ENCODE measurements at places on chromosomes 6 and 20.
A peak's percentile ranks its signal among the peaks of the same experiment; 100 is the strongest.

GRCh38 chr20:59949911-59950310, 8.3 kb upstream of the CDH26 start:
- no peak for DNase-seq

DNA sequence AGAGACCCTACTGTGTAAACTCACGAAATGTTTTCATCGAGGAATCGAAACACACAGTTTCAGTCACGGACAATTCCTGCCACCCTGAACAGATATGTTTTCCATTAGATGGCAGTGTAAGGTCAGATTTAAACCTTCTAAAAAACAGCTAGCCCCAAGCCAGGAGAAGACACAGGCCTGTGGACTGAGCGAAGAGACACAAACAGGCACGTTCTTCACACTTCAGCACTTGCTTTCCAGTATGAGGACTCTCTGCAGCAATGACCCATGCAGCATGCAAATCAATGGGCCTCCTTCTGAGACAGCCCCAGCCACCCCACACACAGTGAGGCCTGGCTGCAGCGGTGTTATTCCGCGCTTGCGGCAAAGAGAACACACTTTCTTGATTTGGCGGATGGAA, 31.9 kb downstream of the HUS1B start:
- DNase-seq, result peak; percentile 47

DNA sequence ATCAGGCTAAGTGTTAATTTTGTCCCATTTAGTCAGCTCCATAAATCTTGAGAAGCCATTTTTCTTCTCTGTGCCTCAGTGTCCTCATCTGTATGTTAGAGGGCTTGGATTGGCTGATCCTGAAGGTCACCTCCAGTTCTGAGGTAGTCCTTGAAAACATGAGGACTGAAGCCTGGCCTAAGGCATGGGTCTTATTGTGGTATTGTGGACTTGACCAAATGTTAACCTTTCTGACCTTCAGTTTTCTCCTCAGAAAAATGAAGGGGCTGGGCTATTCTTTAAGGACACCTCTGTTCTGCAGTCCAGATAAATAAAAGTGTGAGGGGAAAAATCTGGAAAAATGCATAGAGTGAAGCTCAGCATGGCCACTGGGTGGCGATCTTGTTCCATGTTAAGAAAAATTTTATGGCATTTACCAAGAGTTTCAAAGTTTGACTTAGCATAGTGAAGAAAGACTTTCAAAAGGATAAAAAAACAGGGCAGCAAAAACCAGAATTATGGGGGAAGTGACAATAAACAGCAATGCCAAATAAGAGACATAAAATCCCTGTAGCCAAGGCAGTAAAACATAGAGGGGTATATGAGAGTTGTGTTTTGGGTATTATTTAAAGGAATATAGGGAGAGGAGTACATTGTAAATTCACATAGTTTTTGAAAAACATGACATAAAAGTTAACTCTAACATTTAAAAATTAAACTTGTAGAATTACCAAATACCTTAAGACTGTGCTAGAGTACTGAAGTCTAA, 13.2 kb upstream of the TFB1M start:
- peak; percentile 40 for DNase-seq

GRCh38 chr6:32589596-32590449, at the start of gene HLA-DRB1:
Gene HLA-DRB1 (minus strand): TSS chr6:32589848. CDS start chr6:32589742, 106 bp downstream.
- peak; percentile 57 for DNase-seq

- DNase-seq, result no peak
These were observed at the start of gene TTBK1 for GRCh38 chr6:43242908-43243663. Gene TTBK1 (plus strand): TSS chr6:43243481. CDS start chr6:43246661, 3,180 bp downstream.

DNA sequence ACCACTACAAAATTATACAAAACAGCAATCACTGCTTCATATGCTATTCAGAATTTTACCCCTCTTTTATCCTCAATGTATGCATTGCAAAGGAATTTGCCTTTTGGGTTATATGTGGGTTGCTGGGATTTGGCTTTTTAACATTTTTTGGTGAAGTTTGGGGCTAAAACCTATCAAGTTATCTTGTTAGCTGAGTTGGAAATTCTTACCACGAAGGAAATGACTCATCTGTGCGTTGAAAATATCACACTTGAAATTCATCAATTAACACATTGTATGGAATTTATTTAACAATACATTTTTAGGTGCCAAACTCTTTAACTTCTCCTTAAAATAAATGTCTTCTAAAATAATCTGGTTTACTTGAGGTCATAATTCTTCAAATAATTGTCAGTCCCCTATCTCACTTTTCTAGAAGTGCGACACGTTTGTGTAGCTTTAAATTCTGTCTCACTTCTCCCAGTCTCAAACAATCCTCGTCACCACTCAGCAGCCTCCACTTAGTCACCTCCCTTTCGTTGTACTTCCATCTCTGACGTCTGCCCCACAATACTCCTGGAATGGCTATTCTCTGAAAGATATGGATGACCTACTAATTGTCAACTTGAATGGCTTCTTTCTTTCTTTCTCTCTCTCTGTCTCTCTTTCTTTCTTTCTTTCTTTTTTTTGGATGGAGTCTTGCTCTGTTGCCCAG, 88.5 kb downstream of the PHACTR1 start:
- no peak for DNase-seq

GRCh38 chr6:132830334-132830751, 16.0 kb downstream of the RPS12 start:
- no peak for DNase-seq

DNA sequence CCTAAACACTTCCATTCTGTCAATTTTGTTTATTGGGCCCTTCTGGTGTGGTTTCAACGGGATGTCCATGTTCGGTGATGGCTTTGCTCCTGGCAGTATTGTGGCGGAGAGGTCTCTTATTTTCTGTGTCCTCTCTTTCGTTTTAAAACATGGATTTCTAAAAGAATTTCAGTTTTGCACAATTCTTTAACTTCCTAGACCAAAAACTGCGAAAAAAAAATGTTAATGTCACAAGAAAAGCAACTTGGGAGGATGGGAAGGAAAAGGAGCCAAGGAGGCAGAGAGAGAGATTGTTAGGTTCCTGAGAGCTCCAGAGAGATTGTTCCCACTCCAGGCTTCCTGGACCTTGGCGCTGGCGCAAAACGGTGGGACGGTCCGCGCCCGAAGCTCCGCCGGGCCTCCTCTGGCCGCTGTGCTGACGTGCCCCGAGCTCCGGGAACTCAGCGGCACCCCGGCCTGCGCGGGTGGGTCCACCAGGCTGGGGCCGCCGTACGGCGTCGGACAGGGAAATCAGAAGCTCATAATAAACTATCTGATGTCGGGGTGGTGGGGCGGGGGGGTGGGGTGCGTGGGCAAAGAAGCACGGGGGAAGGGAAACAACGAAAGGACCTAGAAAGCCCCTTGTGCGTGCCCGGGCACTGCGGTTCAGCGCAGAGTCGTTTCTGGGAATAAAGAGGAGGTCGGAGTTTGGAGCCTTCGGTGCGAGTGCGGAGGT, 951 bp upstream of the OLIG3 start:
- DNase-seq, result peak; percentile 29

DNA sequence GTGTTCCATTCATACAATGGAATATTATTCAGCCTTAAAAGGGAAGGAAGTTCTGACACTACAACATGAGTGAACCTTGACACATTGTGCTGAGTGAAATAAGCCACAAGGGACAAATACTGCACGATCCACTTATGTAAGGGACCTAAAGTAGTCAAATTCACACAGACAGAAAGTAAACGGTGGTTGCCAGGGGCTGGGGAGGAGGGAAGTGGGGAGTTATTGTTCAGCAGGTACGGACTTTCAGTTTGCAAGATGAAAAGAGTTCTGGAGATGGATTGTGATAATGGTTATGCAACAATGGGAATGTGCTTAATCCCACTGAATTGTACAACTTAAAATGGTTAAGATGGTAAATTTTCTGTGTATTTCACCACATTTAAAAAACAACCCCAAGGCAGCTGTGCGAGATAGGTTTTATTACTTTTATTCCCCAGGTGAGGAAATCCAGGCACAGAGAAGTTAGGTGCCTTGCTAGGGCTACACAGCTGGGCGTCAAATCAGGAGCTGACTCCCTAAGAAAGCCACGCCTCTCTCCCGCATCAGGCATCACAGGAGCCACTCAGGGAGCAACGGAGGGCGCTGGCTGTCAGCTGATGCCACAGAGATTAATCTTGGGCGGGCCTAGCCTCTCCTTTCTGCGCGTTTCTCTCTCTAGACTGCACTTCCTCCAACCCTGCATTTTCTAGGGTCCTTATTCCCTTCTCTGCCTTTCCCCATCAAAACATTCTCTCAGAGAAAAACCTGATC, 9.3 kb upstream of the TRAF3IP2 start:
- DNase-seq, result no peak

GRCh38 chr20:17885076-17885475, 83.5 kb downstream of the SNX5 start:
- no peak for DNase-seq

DNA sequence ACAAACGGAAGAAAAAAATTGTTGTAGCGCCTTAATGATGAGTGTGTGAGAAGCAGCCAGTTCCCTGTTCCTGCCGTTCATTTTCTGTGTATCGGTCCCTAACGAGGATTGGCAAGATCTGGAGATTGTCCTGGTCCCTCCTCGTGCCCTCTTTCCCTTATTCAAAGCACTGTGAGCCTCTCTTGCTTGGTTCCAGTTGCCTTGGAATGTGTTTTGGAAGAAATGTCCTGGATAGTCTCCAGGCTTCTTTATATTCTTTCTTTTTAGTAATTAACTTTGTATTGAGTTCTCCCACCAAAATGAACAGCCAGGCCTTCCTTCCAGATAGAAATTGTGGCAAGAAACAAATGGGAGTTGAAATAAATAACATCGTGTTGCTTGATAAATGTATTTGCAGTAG, 348.3 kb downstream of the CDH26 start:
- DNase-seq, result no peak

DNA sequence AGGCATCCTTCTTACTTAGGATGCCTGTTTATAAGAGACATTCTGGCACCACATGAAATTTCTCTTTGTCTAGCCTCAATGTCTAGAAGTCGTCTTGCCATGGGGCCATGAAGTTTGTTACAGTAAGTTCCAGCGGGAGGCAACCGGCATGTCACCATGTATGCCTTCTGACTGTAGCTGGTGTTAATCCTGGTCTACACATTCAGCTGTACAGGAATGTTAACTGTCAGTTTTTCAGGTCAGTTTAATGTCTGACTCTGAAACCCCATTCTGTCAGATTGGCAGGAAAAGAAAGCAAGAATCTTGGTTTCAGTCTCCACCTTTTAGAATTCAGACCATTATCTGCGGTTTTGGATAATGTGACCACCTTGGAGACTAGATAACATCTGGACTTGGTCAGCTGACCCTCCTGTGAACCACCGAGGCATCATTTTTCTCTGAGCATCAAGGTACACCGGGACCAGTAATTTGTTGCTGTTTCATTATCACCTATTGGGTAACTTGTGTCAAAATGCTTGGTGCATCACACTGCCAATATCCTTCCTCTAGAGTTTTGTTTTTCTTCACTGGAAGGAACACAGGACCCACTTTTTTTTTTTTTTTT, 228.7 kb downstream of the DOK5 start:
- DNase-seq, result no peak

- DNase-seq, result no peak
These were observed 7.2 kb downstream of the PREX1 start for GRCh38 chr20:48820649-48820973.

DNA sequence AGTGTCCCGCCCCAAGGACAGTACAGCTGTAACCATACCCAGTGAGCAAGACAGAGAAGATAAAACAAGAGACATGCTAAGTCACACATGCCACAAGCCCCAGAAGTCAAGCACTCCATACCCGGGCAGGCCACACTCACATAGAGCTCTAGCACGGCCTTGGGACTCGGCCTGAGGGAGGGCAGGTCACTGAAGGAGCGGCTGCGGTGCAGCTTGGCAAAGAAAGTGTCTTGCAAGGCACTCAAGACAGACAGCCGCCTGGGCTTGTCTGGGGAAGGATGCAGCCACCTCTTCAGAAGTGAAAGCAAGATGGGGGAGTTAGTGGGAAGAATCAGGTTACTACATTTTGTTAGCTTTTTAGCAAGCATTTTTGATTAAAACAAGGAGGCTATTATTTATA, 48.7 kb upstream of the ARMH2 start:
- no peak for DNase-seq

- no peak for DNase-seq
These were observed 248.5 kb downstream of the TSHZ2 start for GRCh38 chr20:53220482-53221307.

DNA sequence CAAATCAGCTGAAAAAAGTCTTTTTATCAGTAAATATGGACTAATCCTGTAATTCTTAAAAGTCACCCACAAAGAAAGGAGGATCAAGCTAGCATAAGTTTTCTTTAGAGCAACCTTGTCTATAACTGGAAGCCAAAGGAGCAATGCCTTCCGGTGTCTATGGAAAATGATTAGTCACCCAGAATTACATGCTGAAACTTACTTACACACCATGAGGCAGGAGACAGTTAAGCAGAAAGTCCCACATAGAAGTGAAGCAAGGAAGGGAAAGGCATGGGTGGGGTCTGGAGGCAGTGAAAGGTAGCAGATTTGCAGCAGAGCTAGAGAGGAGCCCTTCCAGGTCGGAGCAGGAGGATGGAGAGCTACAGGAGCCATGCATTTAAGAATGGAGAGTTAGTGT, 153.7 kb upstream of the RIPOR2 start:
- DNase-seq, result no peak

- DNase-seq, result no peak
These were observed 273.5 kb downstream of the COL12A1 start for GRCh38 chr6:74932232-74932888.

- DNase-seq, result no peak
These were observed 230.1 kb upstream of the PRND start for GRCh38 chr20:4491643-4492042.

All from GM13976 (cell line).